ENCODE measurements at places on chromosomes 2 and 18. TPM values are rescaled to one million over a fixed set of nuclear protein-coding genes. Genes with fewer than 3 reads are reported as not detected.

The ALPP gene
- total RNA-seq, result not detected

- no peak for DNase-seq
Measured at GRCh38 chr2:30414961-30415360, 32.1 kb upstream of the LCLAT1 start.

- DNase-seq, result no peak
Measured at GRCh38 chr18:49723648-49724180, 89.6 kb downstream of the ACAA2 start.

DNA sequence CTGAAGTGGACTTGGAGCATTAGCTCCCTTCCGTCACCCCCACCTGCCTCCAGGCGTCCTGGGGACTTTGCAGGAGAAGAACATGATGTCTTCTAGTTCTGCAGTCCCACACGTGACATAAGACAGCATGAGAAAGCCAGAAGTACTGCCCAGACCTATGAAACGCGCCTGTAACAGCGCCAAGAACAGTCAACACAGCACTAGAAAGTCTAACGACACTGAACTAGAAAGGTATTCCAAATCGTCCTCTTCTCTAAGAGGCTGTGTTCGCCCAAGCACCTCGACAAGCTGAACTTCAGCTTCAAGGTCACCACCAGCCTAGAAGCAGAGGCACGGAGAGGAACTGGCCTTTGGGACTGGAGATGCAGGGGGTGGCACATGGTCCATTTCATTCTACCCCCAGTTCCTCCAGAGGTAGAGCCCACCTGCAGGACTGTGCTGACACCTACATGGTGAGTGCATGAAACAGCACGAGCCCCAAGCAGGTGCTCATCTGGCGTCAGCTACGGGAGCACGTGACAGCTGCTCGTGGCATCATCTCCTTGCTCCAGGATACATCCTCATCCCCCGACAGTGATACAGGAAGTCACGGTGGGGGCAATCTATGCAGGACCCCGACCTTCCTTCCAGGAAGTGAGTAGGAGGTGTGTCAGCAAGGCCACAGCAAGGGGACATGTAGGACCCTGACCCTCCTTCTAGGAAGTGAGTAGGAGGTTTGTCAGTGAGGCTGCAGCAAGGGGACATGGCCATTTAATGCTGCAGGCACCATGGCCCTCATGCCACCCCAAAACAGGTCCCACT lies 3.7 kb downstream of the HDAC4 start:
- DNase-seq, result peak; percentile 73

- DNase-seq, result no peak
Measured at GRCh38 chr2:85210511-85210910, 77.3 kb downstream of the TCF7L1 start.
